SHP77 (cell line): ENCODE measurements at places on chromosomes 1 and 21.

- DNase-seq = no peak
Observed at GRCh38 chr1:205664399-205665017, 15.8 kb downstream of the SLC45A3 start.

- no peak for DNase-seq
Observed at GRCh38 chr1:53420341-53420740, 38.9 kb upstream of the DMRTB1 start.

DNA sequence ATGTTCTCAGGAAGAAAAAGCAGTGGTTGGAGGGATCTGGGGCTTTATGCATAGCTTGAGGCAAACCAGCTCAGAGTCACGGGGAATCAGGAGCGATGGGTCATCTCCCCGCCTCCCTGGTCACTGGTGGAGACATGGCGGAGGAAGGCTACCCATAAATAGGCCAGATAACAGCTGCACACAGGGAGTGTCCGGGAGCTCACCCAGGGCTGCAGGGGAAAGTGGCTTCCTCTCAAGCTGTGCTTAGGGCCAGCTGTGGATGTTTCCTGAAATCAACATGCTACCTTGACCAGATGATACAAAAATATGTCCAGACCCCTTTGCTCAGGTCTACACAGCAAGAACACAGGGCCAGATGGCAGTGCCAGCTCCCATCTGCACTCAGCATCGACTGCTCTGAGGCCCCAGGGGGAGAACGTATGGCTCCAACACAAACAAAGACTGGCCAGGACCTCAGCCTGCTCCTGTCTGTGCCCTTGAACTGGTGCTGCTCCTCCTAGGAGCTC lies 27.1 kb upstream of the RERE start:
- DNase-seq = no peak

DNA sequence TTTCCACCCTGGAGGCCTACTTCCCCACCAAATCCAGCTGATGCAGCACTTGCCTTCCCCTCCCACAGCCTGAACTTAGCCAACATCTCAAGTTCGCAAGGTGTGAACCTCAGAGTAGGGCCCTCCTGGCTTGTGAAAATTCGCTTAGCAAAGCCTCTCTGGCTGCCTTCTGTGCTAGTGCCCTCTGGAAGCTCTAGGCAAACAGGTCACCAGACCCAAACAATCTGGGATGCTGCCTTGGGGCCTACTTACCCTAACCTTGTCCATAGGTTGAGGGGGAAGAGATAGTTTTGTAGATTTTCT lies 30.3 kb upstream of the TRABD2B start:
- DNase-seq = no peak

DNA sequence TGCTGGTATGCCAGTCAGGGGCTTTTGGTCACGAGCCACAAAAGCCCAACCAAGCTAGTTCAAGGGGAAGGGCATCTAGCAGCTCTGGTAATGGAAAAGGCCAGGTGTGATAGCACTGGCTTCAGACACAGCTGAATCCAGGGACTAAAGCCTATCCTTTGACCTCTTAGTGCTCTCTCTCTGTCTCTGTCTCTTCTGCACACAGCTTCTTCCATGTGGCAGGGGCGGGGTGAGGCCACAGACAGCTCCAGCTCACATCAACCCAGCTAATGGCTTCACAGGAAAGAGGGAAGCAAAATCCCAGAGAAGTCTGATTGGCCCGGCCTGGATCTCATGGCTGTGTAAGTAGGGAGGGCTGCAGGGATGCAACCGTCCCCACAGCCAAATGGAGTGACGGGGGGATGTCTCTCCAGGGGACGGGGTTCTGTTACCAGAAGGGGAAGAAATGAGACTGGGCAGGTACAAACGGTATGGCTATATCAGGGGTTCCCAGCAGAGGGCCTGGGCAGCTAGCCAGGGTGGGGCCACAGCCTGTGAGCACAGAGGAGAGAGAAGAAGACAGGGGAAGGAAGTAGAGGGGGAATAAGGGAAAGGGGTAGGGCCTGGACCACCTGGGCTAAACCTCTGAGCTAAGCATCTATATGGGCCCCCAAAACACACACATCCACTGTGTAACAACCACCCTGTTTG lies 42.4 kb downstream of the FBXO2 start:
- no peak for DNase-seq
